ENCODE measurements at places on chromosomes 4 and X.

GRCh38 chr4:174674305-174674840 lies 152.1 kb upstream of the HPGD start:
- no peak for DNase-seq

DNA sequence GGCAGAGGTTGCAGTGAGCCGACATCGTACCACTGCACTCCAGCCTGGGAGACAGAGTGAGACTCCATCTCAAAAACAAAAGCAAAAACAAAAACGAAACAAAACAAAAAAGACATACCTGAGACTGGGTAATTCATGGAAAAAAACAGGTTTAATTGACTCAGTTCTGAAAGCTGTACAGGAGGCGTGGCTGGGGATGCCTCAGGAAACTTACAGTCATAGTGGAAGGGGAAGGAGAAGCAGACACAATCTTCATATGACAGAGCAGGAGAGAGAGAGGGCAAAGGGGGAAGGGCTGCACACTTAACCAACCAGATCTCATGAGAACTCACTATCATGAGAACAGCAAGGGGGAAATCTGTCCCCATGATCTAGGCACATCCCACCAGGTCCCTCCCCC lies 229.5 kb downstream of the STK32B start:
- DNase-seq: no peak

DNA sequence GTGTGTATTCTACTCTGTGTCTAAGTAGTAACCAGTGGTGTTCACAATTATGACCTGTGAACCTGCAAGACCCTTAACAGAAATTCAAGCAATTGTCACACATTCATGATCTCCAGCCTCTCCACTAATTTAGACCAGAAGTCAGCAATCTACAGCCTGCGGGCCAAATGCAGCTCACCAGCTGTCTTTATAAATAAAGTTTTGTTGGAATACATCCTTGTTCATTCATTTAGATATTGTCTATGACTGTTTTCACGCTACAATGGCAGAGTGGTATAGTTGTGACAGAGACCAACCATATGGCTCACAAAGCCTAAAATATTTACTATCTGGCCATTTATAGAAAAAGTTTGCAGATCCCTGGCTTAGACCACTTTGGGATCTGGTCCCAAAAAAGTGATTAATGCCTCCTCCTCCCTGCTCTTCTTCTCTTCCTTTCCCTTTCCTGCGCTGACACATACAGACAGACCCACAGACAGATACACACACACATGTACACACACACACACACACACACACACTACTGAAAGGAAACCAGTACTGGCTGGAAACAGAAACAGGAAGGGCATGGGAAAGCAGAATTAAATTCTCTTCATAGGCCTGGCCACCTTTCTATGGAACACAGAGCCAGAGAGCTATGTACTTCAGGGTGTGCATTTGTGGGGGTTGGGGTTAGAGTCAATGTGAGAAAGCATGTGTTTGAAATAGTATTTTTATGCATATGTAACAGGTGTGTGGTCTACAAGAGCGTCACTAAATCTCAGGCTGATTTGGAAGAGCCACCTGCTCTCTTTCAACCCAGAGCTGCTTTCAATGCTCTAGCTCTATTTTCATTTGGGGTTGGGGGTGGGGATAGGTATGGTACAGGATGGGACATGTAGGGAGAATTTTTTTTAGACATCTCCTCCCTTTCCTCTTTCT lies 49.7 kb upstream of the TMEM164 start:
- no peak for DNase-seq

GRCh38 chr4:184812199-184812542 lies 13.6 kb downstream of the ACSL1 start:
- no peak for DNase-seq

DNA sequence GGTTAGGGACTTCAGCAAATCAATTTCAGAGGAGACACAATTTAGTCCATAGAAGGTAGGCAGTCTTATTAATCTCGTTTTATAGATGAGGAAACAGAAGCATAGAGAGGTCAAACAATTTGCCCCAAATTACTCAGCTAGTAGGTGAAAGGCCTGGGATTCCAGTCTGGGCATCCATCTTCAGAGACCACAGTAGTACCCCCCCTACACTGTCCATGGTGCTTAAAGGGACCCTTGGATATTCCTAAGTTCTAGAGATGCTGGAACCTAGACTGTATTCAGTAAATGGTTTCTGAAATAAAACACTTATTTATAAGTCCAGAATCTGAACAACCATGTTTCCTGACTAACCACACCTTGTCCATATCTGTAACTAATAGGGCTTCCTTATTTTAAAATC lies 174.8 kb downstream of the CEP135 start:
- no peak for DNase-seq

DNA sequence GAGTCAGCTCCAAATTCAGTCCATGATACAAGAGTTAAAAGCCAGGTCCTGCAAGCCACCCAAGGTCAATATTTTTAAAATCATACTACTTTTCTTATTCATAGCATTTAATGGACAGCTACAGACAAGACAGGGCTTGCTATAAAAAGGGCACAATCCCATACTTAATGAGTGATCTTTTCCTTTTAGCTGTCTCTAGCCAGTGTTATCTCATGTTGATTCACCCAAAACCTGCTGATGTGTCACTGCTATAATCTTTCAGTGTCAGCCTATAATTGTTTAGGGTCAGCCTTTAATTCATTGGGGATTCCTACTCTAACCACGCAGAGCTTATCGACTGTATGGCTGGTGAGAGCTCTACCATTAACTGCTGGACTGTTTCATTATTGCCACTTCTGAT lies 51.2 kb upstream of the HCCS start:
- no peak for DNase-seq

DNA sequence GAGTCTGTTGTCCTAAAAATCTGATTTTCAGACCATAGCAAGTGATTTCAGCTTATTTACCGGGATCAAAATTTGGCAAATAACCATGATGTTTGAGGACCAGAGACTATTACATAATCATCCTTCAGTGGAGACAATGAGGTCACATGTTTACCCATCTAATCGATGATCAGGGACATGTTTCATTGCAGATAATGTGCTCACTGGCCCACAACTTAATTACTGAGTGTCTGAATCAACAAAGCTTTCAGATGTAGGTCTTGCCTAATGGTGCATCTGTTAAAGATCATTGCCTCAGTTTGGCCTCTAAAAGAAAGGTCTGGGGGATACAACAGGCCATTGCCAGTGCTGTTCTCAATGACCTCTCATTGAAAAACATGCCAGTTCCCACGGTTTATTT lies 42.8 kb upstream of the KLHL34 start:
- no peak for DNase-seq

DNA sequence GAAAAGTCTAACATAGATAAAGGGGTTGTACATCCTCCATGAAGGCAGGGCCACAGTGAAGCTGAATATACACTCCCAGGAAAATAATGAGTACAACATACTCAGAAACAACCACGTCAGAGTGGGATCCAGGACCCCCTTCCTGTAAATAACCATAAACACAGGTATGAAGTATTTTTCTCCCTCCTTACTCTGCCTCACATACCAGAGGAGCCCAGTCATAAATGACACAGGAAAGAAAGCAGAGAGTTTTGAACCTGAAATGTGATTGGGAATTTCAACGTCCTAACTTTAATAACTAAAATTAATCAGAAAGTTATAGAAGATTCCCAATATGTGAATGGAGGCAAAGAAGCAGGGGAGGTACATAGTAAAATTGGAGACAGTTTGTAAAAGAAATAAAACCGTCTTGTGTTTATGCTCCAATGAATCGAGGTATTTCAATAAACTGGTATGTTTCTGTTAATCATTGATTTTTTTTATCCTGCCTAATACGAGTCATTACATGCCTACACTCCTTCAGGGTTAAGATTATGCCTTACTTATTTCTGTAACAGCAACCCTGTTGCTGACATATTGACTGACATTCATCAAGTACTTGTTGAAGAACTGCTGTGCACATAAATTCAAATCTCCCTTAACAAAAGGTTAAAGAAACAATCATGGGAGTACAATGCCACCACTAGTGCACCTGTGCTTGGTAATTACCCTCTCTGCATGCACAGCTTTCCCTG lies 431.3 kb downstream of the KCNIP4 start:
- no peak for DNase-seq
